Activated T-helper 1 cell treated with Interleukin-2 at 50 U/mL for 16 hours (primary cell): ENCODE measurements at places on chromosomes 11 and 22.

GRCh38 chr11:61292356-61292755, 2.8 kb downstream of the VWCE start:
- no peak for DNase-seq

- no peak for DNase-seq
These were observed 702.4 kb downstream of the NTM start for GRCh38 chr11:132072858-132073211.

GRCh38 chr11:75625991-75626888, 42.6 kb downstream of the MAP6 start:
- no peak for DNase-seq

DNA sequence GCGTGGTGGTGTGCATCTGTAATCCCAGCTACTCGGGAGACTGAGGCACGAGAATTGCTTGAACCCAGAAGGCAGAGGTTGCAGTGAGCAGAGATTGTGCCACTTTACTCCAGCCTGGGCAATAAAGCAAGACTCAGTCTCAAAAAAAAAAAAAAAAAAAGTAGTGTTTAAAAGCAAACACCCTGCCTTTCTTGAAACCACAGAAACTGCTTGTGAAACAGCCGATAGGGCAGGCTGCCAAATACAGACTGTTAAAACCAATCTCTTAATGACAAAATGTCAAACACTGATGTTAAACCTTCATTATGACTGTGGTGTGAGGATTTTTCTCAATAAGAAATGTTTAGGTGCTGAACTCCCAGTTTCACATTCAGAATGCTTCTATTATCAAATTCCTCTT, 27.3 kb downstream of the MARK2 start:
- peak; percentile 53 for DNase-seq

GRCh38 chr22:46031066-46031465, 54.1 kb upstream of the WNT7B start:
- DNase-seq = no peak

GRCh38 chr11:41382927-41383326, 76.5 kb downstream of the LRRC4C start:
- DNase-seq = no peak

GRCh38 chr22:23284504-23285033, 104.3 kb downstream of the BCR start:
- no peak for DNase-seq

- no peak for DNase-seq
These were observed 368.6 kb downstream of the OPCML start for GRCh38 chr11:133163463-133164419.

- DNase-seq = no peak
These were observed 60.0 kb downstream of the FAM181B start for GRCh38 chr11:82673631-82674030.

DNA sequence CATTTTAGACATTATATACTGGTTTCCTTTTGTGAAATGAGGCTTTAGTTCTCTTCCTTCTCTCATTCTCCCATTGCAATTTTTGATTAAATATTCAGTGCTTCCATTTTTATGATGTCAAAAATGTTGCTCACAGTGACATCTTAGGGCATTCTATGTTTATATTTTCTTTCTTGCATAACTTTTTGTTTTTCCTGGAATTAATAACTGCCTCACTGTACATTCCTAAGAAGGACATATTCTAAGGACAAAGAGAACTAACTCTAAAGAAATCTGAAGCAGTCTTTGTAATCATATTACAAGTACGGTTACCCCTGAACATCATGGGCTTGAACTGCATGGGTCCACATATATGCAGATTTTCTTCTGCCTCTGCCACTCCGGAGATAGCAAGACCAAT, 25.8 kb upstream of the P2RY6 start:
- no peak for DNase-seq

DNA sequence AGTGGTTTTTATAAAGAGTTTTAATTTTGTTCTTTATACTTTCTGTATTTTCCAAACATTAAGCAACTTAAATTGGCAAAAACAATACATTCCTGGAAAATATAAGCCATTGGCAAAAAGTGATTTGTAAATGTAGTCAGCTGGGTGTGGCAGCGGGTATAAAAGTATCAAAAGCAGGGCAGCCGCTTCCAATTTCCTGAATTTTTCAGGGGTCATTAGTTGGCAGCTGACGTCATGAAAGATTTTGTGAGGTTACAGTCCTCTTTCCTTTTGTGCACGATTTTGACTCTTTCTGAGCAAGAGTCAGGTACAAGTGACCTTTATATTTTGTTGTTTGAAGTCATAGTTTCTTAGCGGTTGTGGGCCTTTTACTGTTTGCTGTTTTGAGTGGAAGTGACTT, at the start of gene OOSP3:
OOSP3 (plus strand) TSS at position 208 of the 400 bp plus-strand sequence; CDS start at position 235, 27 bp downstream.
- DNase-seq = no peak

DNA sequence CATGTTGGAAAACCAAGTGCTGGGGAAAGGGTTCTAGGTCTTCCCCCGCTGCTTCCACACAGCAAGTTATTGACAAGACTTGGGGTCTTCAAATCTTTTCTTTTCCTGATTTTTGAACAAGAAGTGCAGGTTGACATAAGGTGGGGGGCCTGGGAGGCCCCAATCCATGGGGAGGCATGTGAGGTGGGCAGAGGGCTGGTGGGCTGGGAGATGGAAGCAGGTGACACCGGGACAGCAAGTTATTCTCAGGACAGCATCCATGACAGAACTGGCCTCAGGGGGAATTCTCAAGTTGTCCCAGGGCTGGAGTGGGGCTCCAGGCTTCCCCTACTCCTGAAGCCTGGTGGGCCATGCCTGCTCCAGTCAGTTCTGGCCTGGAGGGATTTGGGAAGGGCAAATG, 5.5 kb downstream of the FGF19 start:
- no peak for DNase-seq

GRCh38 chr22:43529934-43530333, 118.1 kb downstream of the MPPED1 start:
- DNase-seq = no peak

- DNase-seq = no peak
These were observed 37.3 kb downstream of the C11orf58 start for GRCh38 chr11:16775614-16776283.

- no peak for DNase-seq
These were observed 76.5 kb upstream of the ARFGAP3 start for GRCh38 chr22:42933485-42934091.

DNA sequence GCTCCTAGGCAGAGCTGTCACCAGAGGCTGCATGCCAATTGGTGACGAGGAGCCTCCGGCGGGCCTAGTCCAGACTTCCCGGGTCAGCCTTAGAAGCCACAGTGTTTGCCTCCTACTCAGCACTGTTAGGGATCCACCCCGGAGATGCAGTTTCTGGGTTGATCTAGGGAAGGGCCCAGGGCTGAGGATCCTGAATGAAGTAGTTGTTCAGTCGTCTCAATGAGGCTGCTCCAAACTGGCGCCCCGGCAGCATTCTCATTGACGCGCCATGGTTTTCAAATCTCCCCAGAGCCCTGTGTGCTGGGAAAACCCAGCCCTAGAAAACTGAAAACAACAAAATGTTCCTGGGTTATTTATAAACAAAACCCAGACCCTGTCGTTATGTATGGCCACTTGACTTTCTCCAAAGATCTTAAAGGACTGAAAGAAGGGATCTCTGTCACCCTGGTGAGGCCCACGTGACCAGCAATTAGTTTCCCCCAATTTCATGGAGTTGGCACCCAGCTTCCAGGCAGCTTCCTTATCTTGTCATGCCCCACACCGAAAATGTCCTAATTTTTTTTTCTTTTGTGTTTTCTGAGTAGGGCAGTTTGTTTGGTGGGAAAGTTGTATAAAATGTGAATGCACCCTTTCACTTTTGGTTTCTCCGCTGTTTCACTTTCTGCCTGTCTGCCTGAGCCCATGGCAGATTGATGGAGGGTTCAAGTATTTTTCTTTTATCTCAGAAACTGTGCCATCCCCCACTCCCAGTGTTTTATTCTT, 2.0 kb upstream of the EHD1 start:
- no peak for DNase-seq

GRCh38 chr11:72642043-72642883, 32.0 kb downstream of the PDE2A start:
- DNase-seq = no peak

DNA sequence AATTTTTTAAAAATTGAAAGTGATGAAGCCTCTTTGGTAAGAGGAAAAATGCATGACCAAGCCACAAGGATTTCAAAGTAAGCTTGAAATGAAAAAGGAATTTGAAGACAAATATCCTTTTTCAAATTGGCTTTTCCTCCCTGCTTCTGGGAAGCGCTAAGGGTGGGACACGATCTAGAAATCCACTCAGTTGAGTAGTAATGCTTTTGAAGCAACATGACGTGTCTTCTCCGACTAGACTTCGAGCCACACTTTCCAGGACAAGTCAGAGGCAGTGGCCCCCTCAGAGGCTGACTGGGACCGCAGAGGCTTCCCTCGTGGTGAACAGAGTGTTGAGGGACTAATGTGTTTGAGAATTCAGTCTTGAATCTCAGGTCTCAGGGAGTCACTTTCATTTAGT, 39.8 kb downstream of the KREMEN1 start:
- DNase-seq = no peak

DNA sequence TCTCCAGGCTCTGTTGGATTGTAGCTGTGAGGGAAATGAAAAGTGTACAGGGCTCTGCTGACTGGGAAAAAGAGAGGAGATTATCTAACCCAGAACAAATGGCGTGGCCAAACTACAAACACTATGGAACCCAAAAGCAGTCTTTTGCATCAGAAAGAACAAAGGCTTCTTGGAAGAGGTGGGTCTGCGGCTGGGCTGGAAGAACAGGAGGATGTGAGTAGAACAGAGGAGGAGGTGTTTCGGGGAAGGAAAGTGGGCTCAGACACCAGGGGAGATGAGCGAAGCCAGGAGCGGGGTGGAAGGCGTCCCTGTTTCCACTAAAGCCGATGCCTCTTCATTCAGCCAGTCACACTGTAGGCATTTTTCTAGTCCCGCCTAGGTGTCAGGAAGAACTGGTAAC, 12.0 kb downstream of the OVOL1 start:
- DNase-seq = no peak

DNA sequence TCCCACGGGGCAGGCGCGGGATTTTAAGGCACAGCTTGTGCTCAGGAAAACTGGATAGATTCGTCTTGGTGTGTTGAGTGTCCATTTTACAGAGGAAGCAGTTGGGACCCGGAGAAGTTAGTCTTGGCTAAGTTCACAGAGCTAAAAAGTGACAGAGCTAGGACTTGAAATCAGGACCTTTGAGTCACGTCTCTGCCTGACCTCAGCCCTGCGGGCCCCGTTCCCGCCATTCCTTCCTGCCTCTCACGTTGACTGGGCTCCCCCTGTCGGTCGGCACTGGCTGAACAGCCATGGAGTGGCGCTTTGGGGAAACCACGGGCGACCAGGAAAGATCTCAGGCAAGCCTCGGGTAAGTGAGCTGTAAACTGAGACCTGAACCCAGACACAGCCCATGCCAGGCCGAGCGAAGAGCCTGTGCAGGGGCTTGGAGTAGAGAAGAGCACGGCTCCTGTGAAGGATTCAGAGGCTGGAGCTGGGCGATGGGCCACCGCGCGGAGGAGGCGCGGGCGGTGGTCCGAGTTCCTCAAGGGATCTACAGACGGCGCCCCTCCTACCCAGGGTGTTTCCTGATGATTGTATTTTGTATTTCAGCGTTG, 54.1 kb downstream of the WNT11 start:
- peak; percentile 60 for DNase-seq

- DNase-seq = no peak
These were observed 2.7 kb upstream of the RAG1 start for GRCh38 chr11:36565031-36565610.

DNA sequence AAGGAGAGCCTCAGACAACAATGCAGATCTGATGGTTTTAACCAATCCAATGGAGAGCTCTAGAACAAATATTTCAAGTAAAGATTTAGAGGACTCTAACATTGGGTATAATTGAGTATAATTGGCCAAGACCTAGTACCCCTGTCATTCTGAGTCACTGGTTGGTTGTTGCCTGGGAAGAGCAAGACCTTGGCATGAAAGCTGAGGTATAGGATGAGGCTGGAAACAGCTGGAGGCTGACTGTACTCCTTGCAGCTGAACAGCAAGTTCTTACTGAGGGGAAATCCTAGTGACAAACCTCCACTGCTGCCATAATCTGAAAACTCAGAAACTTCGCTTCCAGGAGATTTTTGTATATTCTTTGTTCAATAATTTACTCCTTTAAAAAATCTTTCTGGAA, 54.3 kb upstream of the MUC15 start:
- DNase-seq = no peak

GRCh38 chr11:75689863-75690609, 21.2 kb upstream of the MAP6 start:
- DNase-seq = no peak

DNA sequence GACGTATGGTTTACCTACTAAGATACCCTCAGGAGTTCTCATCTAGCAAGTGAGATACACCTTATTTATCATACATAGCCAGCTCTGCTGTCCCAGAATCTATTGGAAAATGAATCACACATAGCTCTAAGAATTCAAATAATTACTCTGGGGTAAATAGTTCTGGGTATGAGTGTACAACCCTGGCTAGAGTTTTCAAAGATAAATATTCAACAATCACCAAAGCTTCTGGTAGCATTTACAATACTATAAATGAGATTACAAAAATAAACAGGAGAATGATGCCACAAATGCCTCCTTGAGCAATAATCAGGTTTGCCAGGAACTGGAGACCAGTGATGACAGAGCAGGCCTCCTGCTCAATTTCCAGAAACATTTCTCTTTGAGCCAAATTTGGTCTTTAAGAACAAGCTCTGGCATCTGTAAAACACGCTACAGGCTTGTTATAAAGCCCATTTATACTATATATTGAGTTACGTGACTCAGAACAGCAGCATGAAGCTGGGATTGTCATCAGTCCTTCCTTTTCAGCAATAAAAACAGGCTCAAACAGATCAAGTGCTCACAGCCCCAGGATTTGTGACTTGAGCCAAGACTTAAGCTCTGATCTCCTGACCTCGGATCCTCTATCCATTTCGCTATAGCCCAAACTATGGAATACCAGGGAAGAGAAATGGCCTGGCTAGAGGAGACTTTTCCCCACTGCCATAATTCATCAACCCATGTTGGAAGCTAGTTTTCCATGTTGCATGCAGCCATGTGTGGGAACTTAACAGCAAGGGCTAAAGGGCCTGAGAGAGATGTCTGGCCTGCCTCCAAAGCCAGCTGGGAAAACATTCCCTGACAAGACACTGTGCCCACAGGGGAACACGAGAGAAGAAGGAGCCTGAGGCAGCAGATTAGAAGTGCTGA, 19.7 kb downstream of the RAB30 start:
- DNase-seq = no peak

DNA sequence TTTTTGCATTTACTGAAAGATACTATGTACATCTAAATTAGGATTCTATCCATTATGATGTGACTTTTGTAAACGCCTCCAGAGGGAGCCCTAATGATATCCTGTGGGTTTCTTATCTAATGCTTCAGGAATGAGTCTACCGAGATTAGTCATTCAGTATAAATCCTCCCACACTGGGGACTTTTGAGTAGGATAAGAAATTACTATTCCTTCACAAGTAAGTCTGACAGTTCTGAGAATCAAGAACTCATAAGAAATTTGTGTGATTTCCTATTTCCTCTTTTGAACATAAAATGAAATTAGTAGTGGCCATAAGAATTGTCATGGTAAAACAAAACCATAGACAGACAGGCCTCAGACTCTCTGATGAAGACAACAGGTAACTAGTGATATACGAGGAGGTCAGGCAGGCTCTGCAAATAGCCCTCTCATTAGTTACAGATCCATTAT, 10.0 kb upstream of the OR5M1 start:
- DNase-seq = no peak

- no peak for DNase-seq
These were observed 116.7 kb upstream of the SERPIND1 start for GRCh38 chr22:20656902-20657836.
